ENCODE measurements at places on chromosomes 2 and 18.

DNA sequence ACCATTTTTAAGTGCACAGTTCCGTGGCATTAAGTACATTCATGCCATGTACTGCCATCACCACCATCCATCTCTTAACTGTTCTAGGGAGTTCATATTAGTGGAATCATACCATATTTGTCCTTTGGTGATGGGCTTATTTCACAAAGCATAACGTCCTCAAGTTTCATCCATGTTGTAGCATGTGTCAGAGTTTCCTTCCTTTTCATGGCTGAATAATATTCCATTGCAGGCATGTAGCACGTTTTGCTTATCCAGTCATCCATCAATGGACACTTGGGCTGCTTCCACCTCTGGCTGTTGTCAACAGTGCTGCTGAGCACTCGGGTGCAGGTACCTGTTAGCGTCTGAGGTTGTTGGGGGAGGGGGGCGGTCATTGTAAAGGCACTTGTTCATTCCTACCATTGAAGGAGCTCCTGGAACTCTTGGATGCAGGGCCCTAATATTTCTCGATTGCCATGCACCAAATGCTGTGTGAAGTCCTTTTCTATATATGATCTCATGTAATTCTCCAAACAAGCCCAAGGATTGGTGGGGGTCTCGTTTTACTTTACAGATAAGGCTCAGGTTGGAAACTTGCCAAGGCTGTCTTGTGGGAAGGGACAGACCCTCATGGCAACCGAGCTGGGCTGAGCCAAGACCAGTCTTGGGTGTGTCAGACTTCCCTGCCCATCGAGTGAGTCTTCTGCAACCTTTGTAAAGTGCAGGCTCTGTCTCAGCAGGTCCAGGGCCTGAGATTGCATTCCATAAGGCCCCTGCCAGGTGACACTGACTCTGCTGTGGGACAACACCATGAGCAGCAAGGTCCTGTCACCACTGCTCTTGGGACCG is 42.9 kb upstream of the SH3RF3 start:
- no peak for DNase-seq

DNA sequence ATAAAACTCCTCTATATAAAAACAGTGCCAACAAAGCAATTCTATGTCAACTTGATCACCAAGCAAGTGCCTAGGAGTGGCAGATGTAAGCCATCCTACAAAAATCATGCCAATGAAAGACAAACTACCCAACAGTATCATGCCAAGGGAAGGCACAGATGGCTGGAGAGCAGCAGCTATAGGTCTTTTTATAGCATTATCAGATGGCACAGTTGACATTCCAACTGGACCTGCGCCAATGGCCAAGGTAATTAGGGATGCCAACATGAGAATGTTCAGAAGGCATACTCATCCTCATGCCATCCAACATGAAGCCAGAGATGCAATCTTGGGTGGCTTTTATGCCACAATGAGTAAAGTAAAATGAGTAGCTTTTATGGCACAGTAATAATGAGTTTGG is 237.3 kb downstream of the OTX1 start:
- DNase-seq: no peak

DNA sequence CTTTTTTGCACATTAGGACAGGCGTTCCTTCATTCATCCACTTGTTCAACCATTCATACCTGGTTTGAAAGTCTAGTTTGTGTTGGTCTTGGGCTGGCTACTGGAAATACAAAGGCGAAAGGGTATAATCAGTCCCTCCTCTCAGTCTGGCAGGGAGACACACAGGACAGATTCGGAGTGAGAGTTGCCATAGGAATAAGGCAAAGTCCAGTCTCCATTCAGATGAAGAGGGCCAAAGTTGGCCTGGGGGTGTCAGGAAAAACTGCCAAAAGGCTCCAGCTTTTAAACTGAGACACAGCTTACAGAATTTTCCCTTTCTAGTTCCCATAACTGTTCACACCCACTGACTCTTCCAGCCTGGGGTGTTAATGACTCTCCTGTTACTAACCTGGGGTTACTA is 96.3 kb upstream of the AQP4 start:
- DNase-seq: no peak

GRCh38 chr2:178530131-178530530 is 49.9 kb downstream of the PLEKHA3 start:
- no peak for DNase-seq

- DNase-seq: no peak
Measured at GRCh38 chr2:30956995-30957394, 149.7 kb upstream of the CAPN13 start.

DNA sequence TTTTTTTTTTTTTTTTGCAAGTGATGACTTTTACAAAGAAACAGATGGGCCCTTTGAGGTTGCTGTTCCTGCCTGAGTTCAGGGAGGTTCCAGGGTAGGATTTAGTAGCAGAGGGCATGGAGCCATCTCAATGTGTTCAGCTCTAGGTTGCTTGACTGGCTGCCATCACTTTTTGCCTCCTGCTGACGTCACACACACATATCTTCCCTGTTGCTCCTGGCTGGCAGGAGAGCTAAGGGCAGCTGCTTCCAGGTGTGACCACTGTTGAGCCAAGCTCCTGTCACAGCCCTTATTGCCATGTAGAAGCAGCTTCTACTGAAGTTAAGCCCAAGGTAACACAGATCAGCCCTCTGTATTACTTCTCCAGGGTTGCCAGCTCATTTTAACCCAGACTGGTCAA is 394.2 kb upstream of the SPRED2 start:
- DNase-seq: no peak

DNA sequence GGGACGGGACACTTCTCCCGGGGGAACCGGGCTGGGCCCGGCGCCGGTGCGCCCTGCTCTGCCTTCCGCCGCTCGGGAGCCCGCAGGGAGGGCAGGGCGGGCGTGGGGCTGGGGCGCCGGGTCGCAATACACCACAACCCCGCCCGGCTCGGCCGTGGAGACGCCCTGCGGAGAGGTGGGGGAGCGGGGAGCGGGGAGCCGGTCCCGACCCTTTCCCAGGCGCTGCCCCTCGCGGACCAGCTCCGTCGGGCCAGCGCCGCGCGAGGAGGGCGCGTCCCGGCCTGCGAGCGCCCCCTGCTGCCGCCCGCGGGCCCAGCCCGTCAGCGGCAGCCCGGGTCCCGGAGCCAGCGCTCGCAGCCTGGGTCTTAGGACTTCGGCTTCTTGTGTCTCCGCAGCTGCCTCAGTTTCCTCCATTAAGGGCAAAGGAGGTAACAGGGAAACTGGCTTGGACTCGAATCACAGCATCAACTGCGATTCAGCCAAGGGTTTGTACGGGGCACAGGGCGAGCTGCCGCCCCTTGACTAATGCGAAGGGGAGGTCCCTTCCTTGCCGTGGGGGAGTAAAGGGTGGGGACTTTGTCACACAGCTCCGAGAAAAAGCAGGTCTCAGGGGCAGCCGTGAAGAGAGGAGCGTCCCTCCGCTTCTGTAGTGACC is 635 bp upstream of the ADRA2B start:
- DNase-seq: peak; percentile 26

DNA sequence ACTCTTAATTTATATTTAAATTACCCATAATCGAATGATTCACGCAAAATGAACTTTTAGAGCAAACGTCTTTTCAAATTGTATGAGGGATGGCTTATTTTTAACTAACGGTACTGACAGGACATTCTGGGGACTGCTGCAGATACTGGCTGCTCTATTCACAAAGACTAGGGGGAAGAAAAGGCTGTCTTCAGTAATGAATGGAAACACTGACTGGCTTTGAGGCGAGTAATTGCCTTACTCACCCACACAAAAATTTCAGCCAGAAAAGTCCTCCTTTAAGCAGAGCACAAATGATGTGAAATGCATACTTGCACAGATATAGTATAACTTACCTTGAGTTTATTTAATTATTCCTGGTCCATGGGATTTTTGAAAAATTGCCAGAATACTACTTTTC is 852.6 kb downstream of the DPP10 start:
- DNase-seq: no peak

GRCh38 chr2:109331081-109331480 is 202.1 kb downstream of the SH3RF3 start:
- DNase-seq: peak; percentile 76

GRCh38 chr2:120017201-120017600 is 4.3 kb downstream of the EPB41L5 start:
- DNase-seq: no peak

DNA sequence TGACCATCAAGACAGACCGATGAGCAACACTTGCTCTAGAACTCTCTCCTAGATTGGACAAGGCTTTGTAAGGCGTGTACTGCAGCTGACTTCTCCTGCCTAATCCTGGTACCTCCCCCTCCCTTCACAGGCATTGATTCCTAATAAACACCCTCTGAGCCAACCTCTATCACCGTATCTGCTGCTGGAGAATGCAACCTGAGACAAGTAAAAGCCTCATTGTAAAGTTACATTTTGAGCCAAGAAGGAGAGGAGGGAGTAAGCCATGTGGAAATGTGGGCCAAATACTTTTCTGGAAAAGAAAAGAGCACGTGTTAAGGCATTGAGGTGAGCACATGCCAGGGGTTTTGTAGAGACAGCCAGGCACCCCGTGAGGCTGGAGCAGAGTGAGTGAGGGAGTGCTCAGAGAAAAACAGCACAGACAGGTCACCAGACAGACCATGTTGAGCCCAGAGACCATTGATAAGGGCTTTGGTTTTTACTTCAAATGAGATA is 2.6 kb upstream of the WDFY1 start:
- DNase-seq: no peak
